ENCODE measurements at places on chromosomes 12 and 14.

GRCh38 chr12:64172143-64172970 is 49.7 kb downstream of the KICS2 start:
- no peak for DNase-seq

GRCh38 chr14:93395231-93395630 is 35.5 kb upstream of the UNC79 start:
- DNase-seq: no peak

DNA sequence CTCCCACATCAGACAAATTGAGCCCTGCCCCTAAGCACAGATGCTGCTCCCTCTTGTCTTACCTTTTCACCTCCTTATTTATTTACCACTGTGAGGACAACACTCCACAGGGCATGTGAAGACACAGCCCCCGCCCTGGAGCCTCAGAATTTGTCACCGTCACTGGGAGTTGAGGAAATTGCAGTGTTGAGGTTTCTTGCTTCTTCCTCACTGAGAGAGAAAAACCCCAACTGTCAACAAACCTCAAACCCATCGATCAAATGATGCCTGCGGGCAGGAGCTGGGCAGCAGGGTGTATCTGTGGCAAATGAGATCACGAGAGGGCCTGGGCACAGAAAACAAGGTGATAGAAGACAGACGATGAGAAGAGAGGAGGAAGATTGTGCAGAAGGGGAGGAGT is 30.5 kb upstream of the PLEKHG3 start:
- no peak for DNase-seq

DNA sequence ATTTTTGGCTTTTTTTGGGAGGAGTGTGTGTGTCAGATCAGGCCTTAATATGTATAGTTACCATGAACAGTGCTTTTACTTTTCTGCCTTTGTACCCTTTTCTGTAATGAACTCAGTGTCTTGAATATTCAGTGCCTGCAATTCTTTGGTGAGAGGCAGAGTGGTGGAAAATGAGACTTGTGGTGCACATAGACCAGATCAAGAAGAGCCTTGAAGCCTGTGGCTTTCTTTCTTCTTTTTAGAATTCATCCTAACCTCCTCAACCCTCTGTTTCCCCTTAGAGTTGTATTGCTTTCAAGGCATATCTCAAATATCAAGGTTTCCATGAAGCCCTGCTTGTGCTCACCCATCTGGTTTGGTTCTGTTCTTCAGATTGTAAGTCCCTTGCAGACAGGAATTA is 2.6 kb downstream of the YLPM1 start:
- DNase-seq: no peak

- no peak for DNase-seq
Measured at GRCh38 chr12:124684496-124684895, 117.1 kb upstream of the NCOR2 start.

DNA sequence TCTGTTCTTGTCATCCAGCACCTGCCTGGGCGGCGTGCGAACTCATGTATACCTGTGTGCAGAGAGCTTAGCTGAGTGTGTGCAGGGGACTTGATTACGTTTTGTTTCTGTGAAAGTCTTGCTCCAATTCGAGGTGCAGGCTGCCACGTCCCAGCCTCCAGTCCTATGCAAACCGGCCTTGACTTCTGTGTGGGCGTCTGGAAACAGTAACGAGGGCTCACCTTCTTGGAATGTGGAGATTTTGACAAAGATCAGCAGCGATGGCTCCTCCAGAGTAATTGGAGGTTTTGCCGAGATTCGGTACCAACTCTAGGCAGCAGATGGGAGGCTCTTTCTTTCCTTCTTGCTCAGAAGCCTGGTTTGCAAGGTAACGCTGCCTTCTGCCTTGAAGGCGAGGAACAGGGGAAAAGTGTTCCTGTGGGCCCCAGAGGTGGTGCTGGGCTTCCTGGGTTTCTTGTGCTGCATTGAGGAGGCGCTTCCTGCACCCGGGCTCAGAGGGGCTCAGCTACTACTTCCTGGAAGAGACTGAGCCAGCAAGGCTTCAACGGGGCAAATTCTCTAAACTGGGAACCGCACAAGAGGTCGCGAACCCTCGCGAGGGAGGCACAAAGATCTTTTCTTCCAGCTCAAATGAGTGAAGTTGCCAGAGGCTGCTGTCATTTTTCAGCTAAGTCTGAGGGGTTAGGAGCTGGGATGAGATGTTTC is 249.0 kb downstream of the AACS start:
- DNase-seq: no peak

Data from omental fat pad (tissue), 4 donors.